ENCODE measurements at places on chromosomes 2 and 18.
A peak's percentile ranks its signal among the peaks of the same experiment; 100 is the strongest.

- DNase-seq: no peak
- H3K4me3 ChIP-seq: no peak overlapping the region
- H3K27me3 ChIP-seq: no peaks in the 10 kb centered on the region
- peaks cover 26% of the 10 kb centered on the region for H3K36me3 ChIP-seq
Measured at GRCh38 chr2:196990788-196991461, 64.4 kb upstream of the PGAP1 start.

- H3K27me3 ChIP-seq: no peaks in the 10 kb centered on the region
- H3K4me1 ChIP-seq: peaks cover 33% of the 10 kb centered on the region
- no peaks in the 10 kb centered on the region for H3K36me3 ChIP-seq
Measured at GRCh38 chr2:239257511-239257937, 143.3 kb downstream of the HDAC4 start.

DNA sequence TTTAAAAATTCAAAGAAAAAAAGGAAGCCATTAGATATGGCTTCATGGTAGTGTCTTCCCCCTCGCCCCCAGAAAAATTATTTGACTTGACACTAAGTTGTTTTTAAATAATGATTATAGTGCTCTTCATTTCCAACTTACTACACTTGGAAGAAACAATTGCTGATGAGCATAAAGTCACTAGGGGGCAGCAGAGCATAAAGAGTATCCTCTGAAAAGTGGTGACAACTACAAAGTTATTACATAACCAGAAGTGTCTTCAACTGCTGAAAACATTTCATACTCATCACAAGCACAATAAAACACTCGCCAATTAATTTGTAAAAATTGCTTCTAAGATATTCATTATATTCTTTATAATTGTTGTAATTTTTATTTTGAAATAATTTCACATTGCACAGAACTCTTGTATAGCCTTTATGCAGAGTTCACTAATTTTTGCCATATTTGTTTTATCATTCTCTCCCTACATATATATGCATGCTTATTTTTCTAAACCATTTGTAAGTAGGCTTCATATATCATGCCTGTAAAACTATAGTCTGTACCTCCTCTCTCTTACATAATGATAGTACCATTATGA, 54.9 kb downstream of the EXOC6B start:
- H3K27ac ChIP-seq: no peak overlapping the region
- H3K4me3 ChIP-seq: no peak overlapping the region
- no peaks in the 10 kb centered on the region for H3K27me3 ChIP-seq

GRCh38 chr2:151928380-151928779, 100.2 kb upstream of the ARL5A start:
- no peak overlapping the region for H3K4me3 ChIP-seq
- no peaks in the 10 kb centered on the region for H3K36me3 ChIP-seq
- peaks cover 5% of the 10 kb centered on the region for H3K4me1 ChIP-seq
- H3K27ac ChIP-seq: no peak overlapping the region

DNA sequence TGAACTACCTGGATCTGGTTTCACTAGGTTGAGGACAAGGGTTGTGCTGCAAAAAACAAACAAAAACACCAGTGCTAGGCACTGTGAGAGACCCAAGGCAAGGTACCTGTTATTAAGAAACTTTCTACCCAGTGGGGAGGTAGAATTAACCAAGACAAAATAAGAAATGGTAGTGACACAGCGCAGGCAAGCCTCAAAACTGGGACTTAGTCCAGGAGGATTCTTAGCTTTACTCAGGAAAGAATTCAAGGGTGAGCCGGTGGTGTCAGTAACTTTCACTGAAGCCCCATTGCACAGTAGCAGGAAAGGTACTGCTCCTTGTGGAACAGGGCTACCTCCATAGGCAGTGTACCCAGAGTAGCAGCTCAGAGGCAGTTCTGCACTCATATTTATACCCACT, 131.6 kb downstream of the SCG2 start:
- no peaks in the 10 kb centered on the region for H3K27me3 ChIP-seq
- peak overlapping the region; percentile 39 for H3K27ac ChIP-seq
- H3K4me1 ChIP-seq: peaks cover 4% of the 10 kb centered on the region
- H3K4me3 ChIP-seq: no peak overlapping the region
- no peak for DNase-seq

GRCh38 chr2:232338759-232339106, 39.8 kb upstream of the ALPP start:
- no peaks in the 10 kb centered on the region for H3K36me3 ChIP-seq
- DNase-seq: no peak
- H3K4me3 ChIP-seq: no peak overlapping the region
- H3K27ac ChIP-seq: no peak overlapping the region
- no peaks in the 10 kb centered on the region for H3K4me1 ChIP-seq

- peak; percentile 90 for DNase-seq
- peak overlapping the region; percentile 79 for H3K4me3 ChIP-seq
- H3K36me3 ChIP-seq: no peaks in the 10 kb centered on the region
Measured at GRCh38 chr2:177552422-177553175, 160.0 kb downstream of the AGPS start.

DNA sequence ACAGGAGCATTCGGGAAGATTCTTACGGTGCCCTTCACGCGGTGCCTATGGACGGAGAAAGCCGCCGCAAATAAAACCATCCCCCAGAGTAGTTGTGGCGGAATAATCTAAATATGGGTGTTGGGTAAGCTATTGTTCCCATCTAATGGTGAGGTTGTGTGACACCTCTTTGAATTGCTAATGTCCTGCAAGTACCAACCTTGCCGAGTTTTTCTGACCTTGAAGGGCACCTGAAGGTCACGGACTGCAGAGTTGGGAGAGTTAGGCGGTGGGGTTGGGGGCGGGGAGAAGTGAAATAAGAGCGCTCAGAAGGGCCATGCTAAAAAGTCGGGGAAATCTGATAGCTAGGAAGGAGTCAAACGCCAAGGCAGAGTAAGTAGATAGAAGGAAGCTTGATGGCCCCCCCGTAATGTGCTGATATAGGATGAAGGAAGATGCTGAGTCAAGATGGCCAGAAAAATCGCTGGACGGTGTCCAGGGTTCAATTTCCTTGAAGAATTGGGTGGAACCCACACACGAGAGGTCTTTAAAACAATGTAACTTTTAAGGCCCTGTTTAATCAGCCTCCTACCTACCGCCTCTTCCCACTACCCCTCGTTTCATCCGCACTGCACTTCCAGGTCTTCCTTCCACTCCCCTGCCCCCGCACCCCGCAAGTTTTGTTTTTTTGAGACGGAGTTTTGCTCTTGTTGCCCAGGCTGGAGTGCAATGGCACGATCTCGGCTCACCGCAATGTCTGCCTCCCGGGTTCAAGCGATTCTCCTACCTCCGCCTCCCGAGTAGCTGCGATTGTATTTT, 600 bp downstream of the KATNAL2 start:
- H3K27ac ChIP-seq: peak overlapping the region; percentile 91
- peak; percentile 28 for DNase-seq
- H3K27me3 ChIP-seq: no peaks in the 10 kb centered on the region
- H3K4me3 ChIP-seq: peak overlapping the region; percentile 98
- no peaks in the 10 kb centered on the region for H3K36me3 ChIP-seq

- no peak overlapping the region for H3K4me3 ChIP-seq
- no peaks in the 10 kb centered on the region for H3K27me3 ChIP-seq
- H3K4me1 ChIP-seq: no peaks in the 10 kb centered on the region
- no peak for DNase-seq
- no peaks in the 10 kb centered on the region for H3K36me3 ChIP-seq
Measured at GRCh38 chr18:34122724-34123334, 101.9 kb downstream of the NOL4 start.

DNA sequence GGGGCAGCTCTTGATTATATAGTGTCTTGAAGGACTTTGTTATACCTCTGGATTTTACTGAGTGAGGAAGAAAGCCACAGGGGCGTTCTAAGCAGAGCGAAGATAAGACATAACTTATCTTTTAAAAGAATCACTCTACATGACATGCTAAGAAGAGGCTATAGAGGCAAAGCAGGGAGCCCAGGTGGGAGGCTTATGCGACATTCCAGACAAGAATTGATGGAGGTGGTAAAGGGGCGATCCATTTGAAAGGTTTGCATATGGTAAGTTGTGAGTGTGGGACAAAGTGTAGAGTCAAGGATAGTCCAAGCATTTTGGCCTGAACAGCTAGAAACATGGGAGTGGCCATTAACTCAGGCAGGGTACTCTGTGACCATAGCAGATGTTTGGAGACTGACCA, 49.8 kb downstream of the LYPD6 start:
- no peaks in the 10 kb centered on the region for H3K36me3 ChIP-seq
- no peaks in the 10 kb centered on the region for H3K27me3 ChIP-seq
- H3K4me1 ChIP-seq: no peaks in the 10 kb centered on the region
- no peak overlapping the region for H3K27ac ChIP-seq
- no peak for DNase-seq
- H3K4me3 ChIP-seq: no peak overlapping the region

- DNase-seq: no peak
- no peaks in the 10 kb centered on the region for H3K4me1 ChIP-seq
- H3K27ac ChIP-seq: no peak overlapping the region
- H3K36me3 ChIP-seq: no peaks in the 10 kb centered on the region
Measured at GRCh38 chr2:128362176-128362888, 43.7 kb upstream of the HS6ST1 start.

DNA sequence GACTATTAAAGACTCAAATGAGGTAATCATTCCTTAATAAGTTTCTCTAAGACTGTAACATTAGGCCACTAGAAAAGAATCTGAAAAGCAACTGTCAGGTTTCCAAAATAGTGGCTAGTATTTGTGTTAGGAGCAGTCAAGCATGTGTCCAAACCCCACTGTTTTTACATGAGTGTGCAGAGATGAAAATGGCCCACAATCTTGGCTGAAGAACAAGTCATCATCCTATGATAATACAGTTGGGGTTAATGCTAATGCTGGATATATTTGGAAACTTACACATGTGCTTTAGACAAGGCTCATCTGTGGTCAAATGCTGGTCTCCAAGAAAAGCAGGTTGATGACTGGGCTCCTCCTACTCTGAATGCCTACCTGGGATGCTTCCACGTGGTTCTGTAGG, 73.6 kb downstream of the MAIP1 start:
- H3K4me1 ChIP-seq: no peaks in the 10 kb centered on the region
- H3K36me3 ChIP-seq: no peaks in the 10 kb centered on the region
- DNase-seq: no peak
- no peak overlapping the region for H3K27ac ChIP-seq

DNA sequence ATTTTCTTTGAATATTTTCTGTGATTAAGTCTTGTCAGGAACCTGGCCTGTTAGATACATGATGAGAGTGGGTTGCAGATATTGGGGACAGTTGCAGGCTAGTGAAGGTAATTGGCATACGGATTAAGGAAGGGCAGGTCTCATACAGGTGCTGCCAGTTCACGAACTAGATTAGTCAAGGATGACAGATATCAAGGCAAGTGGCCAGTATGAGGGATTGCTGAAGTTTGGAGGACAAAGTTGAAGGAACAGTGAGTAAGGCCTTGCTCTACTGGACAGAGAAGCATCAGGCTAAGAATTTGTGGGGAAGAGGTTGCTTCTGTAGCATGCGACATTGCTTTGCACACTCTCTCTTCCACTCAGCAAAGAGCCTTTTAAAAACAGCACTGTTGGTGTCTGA, 12.8 kb upstream of the NCOA1 start:
- no peak overlapping the region for H3K4me3 ChIP-seq
- H3K4me1 ChIP-seq: no peaks in the 10 kb centered on the region
- H3K27me3 ChIP-seq: no peaks in the 10 kb centered on the region
- no peak for DNase-seq

DNA sequence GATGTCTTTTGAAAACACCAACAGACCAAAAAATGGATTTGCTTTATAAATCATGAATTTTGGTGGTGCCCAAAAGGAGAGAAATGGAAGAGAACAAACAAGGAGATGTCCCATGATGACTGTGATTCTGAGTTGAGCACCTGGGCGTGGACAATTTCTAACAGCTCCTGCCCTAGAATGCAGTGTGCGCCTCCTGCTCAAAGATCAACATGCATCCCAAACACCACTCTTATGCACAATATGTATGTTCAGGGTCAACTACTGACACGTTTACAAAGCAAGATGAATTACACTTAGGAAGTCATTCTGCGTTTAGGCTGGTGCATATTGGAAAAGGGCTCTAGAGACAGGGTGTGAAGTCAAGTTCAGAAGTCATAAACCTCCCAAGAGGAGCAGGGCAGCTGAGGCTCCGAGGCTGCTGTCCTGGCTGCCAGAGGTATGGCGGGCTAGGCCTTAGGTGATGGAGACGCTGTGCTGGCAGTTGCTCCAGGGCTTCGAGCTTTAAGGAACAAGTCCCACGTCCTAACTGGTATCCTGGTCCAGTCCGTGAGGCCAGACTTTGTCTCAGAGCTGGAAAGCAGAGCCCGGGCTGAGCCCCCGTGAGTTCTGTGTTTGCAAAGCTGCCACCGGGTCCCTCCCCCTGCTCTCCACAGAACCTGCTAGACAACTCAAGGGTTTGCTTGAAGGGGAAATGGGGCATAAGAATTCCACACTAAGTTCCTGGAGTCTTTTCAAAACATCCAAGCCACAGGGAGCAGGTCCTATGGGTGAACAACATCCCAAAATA, 74.0 kb downstream of the ZNF516 start:
- no peak overlapping the region for H3K4me3 ChIP-seq
- peaks cover 12% of the 10 kb centered on the region for H3K4me1 ChIP-seq
- no peaks in the 10 kb centered on the region for H3K27me3 ChIP-seq

Measured in heart left ventricle (tissue), 16 donors.